ENCODE measurements at places on chromosomes 6 and 20.

DNA sequence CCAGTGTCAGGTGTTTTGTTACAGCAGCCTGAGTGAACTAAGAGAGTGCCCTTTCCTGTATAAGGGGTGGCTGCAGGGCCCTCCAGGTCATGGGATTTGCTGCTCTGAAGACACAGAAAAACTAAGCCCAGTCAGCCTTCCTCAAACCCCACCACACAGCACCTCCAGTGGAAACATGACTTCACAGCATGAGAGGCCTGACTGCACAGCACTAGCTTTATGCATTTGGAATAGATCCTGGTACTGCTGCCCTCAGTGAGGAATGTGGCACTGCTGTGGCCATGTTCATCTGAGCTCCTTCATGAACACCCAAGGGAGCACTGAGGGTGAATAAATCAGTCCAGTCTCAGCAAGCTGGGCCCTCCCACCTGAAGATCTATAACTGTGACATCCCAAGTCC, 296.1 kb upstream of the FOXQ1 start:
- DNase-seq, result no peak

- no peak for DNase-seq
Observed at GRCh38 chr6:90082847-90083246, 188.6 kb downstream of the GJA10 start.

- DNase-seq, result no peak
Observed at GRCh38 chr6:18110162-18110561, 12.3 kb downstream of the NHLRC1 start.

GRCh38 chr6:75065523-75065922, 140.3 kb downstream of the COL12A1 start:
- no peak for DNase-seq

Data from left renal cortex interstitium (tissue), 4 donors.